ENCODE measurements at places on chromosomes 5 and 9.
A peak's percentile ranks its signal among the peaks of the same experiment; 100 is the strongest.

- no peak for DNase-seq
Measured at GRCh38 chr5:172760959-172761358, 10.0 kb downstream of the DUSP1 start.

GRCh38 chr5:117731446-117731845 is 1156.8 kb upstream of the SEMA6A start:
- DNase-seq, result no peak

GRCh38 chr9:127444283-127444920 is 6.8 kb downstream of the RPL12 start:
- DNase-seq, result no peak

GRCh38 chr9:123168586-123168985 is 99.8 kb downstream of the STRBP start:
- no peak for DNase-seq

DNA sequence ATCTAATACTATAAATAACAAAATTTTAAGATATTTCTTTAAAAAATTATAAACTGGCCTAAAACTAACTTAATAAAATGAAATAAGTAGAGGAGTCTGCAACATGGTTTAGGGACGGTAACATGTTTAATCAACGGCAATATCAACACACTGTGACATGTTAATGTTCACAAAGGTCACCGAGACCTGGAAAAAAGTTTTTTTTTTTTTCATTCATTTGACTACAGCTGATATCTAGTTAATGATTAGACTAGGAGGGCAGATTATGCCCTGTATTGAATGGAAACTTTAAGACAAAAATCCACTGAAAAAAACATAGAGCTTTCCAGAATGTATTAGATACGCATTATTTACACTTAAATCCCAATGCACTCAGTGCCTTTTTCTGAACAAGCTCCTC is 67.0 kb upstream of the CDK5RAP2 start:
- DNase-seq, result no peak

- DNase-seq, result no peak
Measured at GRCh38 chr5:13303445-13303844, 641.0 kb downstream of the DNAH5 start.

- DNase-seq, result no peak
Measured at GRCh38 chr5:76456258-76456657, 53.2 kb downstream of the IQGAP2 start.

- no peak for DNase-seq
Measured at GRCh38 chr9:132147331-132147730, 14.5 kb upstream of the NTNG2 start.

GRCh38 chr9:138112791-138113600 is 235.4 kb downstream of the CACNA1B start:
- no peak for DNase-seq

DNA sequence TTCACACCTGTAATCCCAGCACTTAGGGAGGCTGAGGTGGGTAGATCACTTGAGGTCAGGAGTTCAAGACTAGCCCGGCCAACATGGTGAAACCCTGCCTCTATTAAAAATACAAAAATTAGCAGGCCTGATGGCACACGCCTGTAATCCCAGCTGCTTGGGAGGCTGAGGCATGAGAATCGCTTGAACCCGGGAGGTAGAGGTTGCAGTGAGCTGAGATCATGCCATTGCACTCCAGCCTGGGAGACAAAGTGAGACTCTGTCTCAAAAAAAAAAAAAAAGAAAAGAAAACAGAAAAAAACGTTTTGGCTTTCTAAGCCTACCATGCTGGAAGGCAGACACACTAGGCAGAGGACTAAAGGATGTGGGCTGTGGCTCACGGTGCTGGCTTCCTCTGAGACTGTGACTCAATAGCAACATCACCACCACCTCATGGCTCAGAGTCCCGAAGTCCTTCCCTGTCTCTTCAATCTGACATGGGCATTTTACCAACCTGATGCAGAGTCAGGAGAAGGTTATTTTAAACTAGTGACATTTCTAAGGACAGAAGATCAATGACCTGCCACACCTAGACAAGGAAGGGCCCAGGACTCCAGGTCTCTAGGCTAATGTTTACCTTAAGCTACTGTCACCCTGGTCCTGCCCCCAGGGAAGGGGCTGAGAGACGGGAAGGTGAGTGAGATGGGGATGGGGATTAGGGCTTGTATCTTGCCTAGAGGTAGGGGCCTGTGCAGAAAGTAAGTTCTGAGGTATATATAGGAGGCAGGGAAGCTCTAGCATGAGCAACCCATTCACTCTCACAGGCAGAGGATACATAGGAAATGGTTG is 3.7 kb downstream of the ECSCR start:
- DNase-seq, result peak; percentile 82

- DNase-seq, result no peak
Measured at GRCh38 chr5:14218011-14218410, 74.9 kb downstream of the TRIO start.

- no peak for DNase-seq
Measured at GRCh38 chr9:87562530-87563170, 65.0 kb downstream of the DAPK1 start.

- no peak for DNase-seq
Measured at GRCh38 chr9:113585555-113585954, 122.0 kb downstream of the RGS3 start.

GRCh38 chr5:87886164-87886563 is 382.5 kb downstream of the TMEM161B start:
- no peak for DNase-seq

GRCh38 chr5:141493500-141494422 is 4.9 kb downstream of the PCDHGC5 start:
- peak; percentile 86 for DNase-seq

GRCh38 chr5:177982956-177983355 is 13.1 kb downstream of the PROP1 start:
- no peak for DNase-seq

DNA sequence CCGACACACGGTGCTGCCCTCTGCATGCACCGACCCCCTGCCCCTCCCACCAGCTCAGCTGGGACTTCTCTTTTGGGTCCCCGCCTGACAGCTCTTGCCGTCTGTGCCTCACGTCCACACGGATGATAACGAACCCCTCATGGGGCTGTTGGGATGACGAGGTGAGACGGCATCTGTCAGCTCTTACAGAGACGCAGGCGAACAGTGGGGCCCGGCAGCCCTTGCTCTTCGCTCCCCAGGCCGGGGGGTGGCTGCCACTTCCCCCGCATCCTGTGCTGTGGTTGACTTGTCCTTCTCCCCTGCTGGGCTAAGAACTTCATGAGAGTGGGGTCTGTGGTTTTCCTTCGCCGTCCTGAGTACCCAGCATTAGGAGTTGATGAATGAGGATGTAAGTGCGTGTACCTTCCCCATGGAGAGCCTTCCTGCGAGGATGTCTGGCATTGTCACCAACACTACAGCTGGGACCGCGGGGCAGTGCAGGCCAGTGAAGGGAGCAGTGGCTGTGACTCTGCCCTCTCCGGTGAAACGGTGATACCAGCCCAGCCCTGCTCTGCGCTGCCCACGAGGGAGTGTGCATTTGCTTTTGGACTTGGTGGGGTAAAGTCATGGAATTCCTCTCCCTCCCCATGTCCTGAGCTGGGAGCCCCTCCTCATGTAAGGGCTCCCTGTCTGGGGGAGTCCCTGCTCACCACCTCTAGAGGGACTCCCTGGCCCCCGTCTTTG is 23.2 kb downstream of the HK3 start:
- DNase-seq, result no peak

GRCh38 chr9:131272212-131272611 is 4.1 kb downstream of the FAM78A start:
- DNase-seq, result no peak

- DNase-seq, result peak; percentile 80
Measured at GRCh38 chr9:70534471-70534870, 120.0 kb upstream of the KLF9 start.

DNA sequence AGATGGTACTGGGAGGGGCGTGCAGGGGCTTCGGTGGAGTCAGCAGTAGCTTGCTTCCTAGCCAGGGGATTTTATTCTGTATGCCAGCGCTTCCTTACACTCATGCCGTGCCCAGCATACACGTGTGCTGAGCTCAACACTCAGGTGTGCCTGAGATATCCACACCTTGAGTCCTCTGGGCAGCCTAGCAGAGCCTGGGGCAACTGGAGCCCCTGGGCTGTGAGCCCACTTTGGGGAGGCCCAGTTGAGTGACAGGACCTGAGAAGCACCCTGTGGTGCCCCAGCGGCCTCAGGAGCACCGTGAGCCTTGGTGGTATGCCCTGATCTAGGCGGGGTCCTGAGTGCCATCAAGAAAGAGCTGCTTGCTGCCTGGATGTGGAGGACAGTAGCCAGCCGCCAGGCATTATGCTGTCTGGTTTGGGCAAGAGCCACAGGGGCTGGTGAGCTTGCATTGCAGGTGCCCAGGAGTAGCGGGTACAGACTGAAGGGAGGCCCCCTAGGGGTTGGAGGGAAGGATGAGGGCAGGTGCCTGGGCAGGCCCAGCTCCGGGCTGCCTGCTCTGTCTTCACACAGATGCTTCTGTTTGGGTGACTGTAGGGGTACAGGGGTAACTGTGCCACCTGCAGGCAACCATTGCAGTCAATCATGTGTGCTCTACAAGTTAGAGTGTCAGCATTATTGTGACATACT is 42.9 kb downstream of the BNIP1 start:
- no peak for DNase-seq

- no peak for DNase-seq
Measured at GRCh38 chr5:150163547-150164059, 3.0 kb upstream of the CDX1 start.

- DNase-seq, result no peak
Measured at GRCh38 chr5:57054671-57055070, 102.7 kb upstream of the MIER3 start.

- DNase-seq, result peak; percentile 77
Measured at GRCh38 chr5:142717582-142718215, 31.8 kb upstream of the FGF1 start.

DNA sequence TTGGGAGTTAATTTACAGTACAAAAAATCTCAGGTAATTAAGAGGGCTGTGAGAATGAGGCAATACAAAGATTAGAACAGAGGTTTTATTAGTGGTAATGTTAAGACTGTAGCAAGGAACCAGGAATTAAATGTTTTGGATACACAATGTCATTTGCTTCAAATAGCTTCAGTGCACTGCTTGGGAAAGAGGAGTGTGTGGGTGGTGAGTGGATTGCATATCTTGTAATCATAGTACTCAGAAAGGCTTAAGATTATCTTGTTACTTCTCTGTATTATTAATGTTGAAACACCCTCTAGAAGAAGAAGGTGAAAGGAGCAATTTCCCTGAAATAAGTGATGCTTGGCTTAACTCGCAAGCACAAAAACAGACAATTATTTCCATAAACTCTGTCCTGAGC is 21.0 kb upstream of the TBCA start:
- DNase-seq, result no peak

DNA sequence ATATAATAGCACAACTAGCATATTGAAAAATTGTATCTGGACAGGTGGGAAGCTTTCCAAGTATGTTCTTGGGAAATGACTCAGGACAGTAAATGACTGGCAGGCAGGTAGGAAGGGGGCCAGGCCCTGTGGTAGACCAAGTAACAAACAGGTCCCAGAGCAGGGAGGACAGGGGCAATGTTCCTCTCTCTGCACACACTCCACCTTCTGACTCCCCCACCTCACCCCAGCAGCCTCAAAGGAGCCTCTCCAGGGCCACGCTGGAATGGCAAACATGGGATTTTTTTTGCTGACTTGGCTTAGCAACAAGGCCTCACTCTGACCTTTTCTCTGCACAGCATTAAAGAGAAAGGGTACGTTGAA is 31.1 kb upstream of the IQGAP2 start:
- no peak for DNase-seq

Measured in fibroblast of skin of scalp (primary cell).